ENCODE measurements at places on chromosomes 1 and 21.

DNA sequence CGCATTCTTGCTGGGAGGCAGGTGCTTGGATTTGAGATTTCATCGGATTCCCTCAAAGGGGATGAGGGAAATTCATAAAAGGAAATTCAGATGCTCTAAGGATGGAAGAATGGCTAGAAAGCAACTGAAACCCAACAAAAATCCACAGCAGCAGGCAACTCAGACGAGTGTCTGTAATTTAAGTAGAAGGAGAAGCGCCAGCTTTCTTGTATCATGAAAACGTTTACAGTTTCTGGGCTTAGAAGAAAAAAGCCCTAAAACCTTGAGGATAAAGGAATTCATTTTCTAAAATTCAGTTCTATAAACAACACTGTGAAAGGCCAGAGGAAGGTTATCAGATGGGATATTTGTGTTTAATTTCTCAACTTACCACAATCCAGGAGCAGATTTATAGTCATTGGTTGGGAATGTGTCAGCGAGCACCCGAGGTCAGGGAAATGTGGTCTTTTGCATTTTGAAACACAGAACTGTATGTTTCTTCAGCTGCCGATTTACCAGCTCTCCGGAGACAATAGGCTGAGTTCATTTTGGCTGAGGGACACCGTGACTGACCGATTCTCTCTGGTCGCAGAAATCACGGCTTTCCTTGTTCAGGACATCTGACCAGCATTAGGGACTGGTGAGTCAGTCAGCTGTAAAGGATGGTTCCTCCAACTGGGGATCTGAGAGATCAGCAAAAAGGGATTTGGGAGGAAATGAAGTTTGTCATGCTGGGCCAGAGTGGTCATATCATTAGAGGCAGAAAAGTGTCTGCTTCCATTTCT is 111.6 kb upstream of the ERRFI1 start:
- no peak for DNase-seq

DNA sequence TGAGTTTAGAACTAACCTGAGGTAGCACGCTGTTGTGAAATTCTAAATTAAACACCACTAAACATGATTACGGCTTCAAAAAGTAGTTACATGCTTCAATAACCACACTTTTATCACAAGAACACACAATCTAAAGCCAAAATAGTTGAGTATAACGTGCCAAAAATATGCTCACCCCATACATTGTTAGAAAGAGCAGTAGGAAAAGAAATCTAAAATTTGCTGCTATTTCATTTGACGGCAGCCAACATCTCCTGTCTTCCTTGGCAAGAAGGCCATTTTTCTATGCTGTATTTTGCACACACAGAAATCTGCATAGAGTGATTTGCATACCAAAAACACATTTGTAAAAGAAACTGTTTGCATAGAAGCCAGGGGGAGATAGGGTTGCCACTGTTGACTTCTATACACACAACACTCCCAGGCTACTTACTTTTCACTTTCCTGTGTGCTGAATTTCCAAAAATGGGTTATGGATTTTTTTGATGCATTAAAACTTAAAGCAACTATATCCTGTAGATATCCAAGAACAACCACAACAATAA is 42.9 kb upstream of the DMRTB1 start:
- DNase-seq = no peak

GRCh38 chr21:24367936-24368335 is 1239.3 kb downstream of the MRPL39 start:
- DNase-seq = no peak

DNA sequence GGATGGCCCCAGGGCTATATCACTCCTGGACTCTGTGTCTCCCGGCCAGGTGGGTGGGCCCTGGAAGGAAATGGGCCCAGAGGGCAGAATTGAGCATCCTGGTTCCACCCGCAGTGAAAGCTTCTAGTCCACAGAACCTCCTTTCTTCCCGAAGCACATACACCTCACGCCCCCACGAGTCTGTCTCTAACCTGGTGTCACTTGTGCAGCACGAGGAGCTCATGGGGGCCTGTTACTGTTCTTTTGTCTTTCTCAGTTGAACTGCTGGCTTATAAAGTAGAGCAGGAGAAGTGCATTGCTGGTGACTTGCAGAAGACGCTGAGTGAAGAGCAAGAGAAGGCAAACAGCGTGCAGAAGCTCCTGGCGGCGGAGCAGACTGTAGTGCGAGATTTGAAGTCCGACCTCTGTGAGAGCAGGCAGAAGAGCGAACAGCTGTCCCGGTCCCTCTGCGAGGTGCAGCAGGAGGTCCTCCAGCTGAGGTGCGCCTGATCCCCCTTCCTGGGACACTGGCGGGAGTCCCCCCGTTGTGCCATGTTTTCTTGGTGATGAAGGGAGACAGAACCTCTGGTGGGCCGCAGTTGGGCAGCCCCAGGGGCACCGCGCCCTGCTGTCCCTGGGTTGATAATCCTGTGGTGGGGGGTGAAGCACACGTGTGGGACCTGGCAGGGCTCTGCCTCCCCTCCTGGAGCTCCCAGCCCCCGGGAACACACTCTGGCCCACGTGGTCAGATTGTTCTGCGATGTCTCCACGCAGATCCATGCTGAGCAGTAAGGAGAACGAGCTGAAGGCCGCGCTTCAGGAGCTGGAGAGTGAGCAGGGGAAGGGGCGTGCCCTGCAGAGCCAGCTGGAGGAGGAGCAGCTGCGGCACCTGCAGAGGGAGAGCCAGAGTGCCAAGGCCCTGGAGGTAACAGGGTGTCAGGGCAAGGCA is 28.7 kb upstream of the DIP2A start:
- DNase-seq = no peak

- no peak for DNase-seq
Observed at GRCh38 chr1:97414682-97415312, 506.0 kb downstream of the DPYD start.

- DNase-seq = no peak
Observed at GRCh38 chr1:110916669-110917306, 43.8 kb downstream of the CD53 start.

Measured in DMS153 (cell line).